Activated CD4-positive, alpha-beta T cell treated with anti-CD3 and anti-CD28 coated beads, Interleukin-2, Interleukin-4, amounts not matched to agents 100 ng/mL and 50 ng/mL, durations not matched to agents 16 hours and 8 hours (primary cell): ENCODE measurements at places on chromosomes 3 and 15.

DNA sequence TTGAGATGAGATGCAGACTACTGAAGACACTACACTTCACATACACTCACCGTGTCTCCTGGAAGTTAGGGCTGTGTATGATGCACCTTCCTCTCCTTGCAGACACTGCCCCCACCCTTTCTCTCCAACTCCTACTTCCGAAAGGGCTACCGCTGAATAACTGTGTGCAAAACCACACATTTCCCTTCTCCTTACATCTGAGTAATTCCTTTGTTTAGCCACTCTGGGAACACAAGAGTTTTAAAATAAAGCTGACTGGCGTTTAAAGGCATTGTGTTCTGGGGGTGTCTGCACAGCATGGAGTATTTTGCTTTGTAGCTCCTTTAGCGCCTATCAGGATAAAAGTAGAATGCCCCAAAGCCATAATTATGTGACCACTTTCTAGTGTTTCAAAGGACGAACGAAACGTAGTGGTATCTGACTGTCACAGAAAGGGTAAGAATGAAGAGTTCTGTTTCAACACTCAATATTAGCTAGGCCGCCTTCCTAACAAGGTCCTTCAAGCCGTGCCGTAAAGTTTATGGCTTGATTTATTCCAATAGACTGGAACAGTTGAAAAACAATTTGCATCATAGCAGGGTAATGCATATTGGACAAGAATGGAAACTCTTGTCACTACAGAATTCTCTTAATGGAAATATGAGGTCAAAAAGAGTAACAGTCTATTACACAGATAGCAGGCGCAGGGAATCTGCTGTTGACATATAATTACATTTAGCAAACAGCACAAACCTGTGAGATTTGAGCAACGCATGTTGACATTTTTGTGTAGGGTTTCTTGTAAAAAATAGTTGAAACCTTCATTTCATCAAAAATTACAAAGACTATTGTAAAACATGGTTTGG is 619.9 kb downstream of the FOXP1 start:
- no peak for DNase-seq

GRCh38 chr3:172085557-172085895 is 46.1 kb downstream of the FNDC3B start:
- no peak for DNase-seq

DNA sequence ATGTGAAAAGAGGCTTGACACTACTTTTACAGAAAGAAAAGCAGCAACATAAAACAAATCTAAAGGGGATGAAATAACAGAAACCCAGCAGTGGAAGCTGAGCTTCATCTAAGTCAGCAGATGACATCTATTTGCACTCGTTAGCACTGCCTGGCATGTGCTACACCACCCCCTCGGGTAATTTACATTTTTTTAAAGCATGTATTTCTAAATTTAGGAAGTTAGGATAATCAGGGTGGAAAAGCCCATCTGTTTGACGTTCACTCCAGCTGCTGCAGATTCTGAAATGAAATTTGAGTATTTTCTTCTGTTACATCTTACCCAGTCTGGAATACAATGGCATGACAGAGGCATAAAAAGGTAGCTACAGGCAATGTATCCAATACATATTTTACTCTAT is 20.7 kb downstream of the IGSF11 start:
- DNase-seq: no peak

- DNase-seq: no peak
Measured at GRCh38 chr15:41790756-41791546, 16.7 kb downstream of the MAPKBP1 start.

GRCh38 chr3:100538339-100538706 is 45.9 kb downstream of the TMEM45A start:
- DNase-seq: no peak

- peak; percentile 4 for DNase-seq
Measured at GRCh38 chr15:42035435-42035761, 14.6 kb upstream of the PLA2G4E start.

DNA sequence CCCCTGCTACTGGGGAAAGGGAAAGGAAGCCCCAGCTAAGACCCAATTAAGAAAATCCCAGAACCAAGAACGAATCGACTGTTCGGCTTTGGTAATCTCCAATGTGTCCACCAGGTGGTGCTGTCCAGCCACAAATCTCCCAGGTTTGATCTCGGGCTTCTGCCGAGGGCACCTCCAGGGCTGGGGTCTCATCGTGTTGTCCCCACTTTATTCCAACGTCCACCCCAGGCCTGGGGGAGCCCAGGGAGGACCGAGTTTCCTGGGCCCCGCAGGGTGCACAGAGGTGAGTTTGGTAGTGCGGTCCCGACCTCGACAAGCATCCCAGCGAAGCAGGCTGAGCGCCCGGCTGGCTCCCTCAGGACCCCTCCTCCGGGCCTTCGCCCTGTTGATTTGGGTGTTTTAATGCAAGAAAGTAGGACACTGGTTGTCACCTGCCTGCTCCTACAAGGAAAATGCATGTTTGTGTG is 185.1 kb downstream of the GOLGA6L6 start:
- DNase-seq: peak; percentile 79

DNA sequence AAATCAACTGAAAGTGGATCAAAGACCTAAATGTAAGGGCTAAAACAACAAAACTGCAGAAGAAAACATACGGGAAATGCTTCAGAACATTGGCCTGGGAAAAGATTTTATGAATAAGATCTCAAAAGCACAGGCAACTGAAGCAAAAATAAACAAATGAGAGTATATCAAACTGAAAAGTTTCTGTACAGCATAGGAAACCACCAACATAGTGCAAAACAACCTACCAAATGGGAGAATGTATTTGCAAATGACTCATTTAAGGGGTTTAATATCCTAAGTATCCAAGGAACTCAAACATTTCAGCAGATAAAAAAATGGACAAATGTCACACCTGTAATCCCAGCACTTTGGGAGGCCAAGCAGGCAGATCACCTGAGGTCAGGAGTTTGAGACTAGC is 489.1 kb downstream of the ROBO1 start:
- DNase-seq: no peak

- no peak for DNase-seq
Measured at GRCh38 chr3:142795332-142795731, 71.5 kb downstream of the TRPC1 start.

- DNase-seq: no peak
Measured at GRCh38 chr15:38477637-38478036, 23.7 kb downstream of the FAM98B start.

GRCh38 chr3:57078344-57078634 is 17.8 kb downstream of the SPATA12 start:
- no peak for DNase-seq

DNA sequence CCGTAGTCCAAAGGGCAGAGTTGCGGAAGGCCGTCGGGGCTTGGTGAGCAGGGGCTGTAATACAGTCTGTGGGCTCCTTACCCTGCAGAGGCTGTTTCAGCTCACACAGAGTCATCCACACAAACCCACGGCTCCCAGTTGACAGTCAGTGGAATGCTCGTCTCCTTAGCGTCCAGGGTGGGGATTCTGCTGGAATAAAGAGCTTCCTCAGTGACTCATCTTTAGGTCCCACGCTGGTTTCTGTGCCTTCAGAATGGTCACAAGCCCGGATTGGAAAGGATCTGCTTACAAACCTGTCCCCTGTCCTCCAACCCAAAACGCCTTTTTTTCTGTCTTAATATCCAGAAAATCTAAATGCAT is 201.3 kb upstream of the TPM1 start:
- DNase-seq: no peak

GRCh38 chr3:105847452-105847851 is 21.4 kb downstream of the CBLB start:
- no peak for DNase-seq

DNA sequence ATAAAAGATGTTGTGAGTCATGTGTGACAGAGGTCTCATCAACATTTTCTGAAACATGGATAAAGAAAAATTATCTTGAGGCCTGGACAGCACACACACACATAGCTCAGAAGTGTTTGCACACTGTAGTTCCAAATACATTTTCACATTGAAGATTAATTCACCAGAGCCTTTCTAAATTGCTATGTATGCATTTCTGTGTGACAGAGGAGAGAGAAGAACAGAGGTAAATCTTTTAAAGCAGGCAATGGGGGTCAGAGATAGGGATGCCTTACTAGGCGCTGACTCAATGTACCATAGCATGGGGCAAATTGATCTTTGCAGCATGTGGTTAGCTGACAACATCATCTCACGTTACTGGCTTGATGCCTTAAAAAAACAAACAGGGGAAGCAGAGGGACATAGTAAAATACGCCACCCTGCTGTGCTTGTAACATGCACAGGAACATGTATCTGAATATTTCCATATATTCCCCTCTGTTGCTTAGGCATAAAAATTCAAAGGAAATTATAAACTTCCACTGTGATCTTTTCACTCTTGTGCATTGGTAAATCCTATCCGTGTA is 7.7 kb downstream of the POU1F1 start:
- no peak for DNase-seq

- DNase-seq: no peak
Measured at GRCh38 chr3:71991681-71992080, 206.7 kb upstream of the PROK2 start.
